ENCODE measurements at places on chromosomes 1 and 21. TPM values are rescaled to one million over a fixed set of nuclear protein-coding genes. Genes with fewer than 3 reads are reported as not detected.
A peak's percentile ranks its signal among the peaks of the same experiment; 100 is the strongest.

VWA5B1 gene
- total RNA-seq, result not detected

IVL gene
- total RNA-seq, result not detected

NES gene
- 359 TPM for total RNA-seq

SMIM11 gene
- 36.8 TPM for total RNA-seq

ATXN7L2 gene
- 7.0 TPM for total RNA-seq

KCNT2 gene
- 2.7 TPM for total RNA-seq

GUCA2A gene
- total RNA-seq, result not detected

FBLIM1 gene
- 9.0 TPM for total RNA-seq

IL12RB2 gene
- total RNA-seq, result not detected

ADAM30 gene
- total RNA-seq, result not detected

ASPM gene
- total RNA-seq, result 64.3 TPM

CD1B gene
- total RNA-seq, result 0.13 TPM

LCE1F gene
- total RNA-seq, result not detected

AGT gene
- total RNA-seq, result 1.6 TPM

SETD4 gene
- 15.9 TPM for total RNA-seq

ADORA3 gene
- total RNA-seq, result 0.10 TPM

PROX1 gene
- 18.4 TPM for total RNA-seq

DNA sequence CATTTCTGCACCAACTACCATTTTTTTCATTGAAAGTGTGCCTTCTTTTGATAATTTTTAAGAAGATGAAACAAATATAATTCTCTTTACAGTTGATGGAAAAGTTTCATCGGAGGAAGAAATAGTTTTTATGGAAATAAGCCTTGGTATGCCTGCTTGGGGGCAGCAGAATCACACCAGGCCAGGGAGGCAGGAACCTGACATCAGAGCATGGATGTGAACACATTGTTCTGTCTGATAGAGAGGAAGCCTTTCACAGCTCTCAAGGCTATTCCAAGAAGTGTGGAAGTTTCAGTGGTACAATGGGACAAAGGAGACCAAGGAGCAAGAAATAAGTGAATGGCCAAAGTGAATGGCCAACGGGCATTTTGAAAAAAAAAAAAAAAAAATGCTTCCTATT is 162.2 kb upstream of the KCNK2 start:
- DNase-seq, result no peak

GRCh38 chr1:18681423-18681835 is 50.8 kb downstream of the PAX7 start:
- DNase-seq, result peak; percentile 34

DNA sequence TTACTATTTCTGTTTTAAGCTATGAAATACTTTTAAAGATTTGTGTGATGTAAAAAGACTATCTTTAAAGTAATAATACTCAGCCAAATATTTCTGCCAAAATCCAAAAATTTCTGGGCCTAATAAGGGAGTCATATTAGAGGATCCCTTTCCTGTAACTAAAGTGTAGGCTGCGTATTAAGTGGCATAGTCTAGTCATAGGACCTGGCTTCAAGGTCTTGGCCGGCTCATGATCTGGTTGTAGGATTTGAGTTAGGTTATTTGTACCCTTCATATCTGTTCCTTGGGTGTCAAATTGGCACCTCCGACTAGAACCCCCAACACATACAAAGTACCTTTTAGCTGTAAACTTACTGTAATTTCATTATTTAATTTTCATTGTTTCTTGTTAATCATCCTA is 107.8 kb downstream of the DYRK1A start:
- no peak for DNase-seq

DNA sequence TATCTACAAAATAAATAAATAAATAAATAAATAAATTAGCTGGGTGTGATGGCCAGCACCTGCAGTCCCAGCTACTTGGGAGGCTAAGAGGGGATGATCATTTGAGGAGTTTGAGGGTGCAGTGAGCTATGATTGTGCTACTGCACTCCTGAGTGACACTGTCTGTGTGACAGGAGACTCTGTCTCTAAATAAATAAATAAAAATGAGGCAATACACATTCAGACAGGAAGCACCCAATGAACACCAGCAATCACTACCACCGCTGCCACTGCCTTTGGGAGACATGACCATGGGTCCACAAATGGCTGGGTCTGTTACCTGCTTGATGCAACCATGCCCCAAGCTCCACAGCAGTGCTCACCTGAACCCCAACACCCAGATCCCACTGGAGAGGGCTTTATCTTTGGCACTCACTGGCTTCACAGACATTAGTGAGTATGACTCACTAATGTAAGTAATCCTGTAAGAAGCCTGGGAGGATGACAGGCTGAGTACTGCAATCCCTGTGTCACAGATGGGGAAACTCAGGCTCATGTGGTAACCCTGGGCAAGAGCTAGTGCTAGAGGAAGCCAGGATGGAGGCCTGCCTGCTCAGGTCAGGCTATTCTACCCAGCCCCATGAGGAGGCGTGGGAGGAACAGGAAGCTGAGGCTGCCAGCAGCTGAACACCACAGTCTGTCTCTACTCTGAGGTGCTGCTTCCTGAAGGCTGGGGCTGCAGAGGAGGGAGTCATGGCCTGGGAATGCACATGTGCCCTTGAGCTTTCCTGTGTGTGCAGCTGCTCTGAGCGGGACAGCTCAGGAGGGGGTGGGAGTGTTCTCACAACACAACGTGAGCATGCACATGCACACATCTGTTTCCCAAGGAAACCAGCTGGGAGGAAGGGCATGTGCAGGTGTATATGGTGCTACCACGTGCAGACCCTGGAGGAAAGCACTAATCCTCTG is 43.0 kb downstream of the SLC9A1 start:
- peak; percentile 95 for DNase-seq

DNA sequence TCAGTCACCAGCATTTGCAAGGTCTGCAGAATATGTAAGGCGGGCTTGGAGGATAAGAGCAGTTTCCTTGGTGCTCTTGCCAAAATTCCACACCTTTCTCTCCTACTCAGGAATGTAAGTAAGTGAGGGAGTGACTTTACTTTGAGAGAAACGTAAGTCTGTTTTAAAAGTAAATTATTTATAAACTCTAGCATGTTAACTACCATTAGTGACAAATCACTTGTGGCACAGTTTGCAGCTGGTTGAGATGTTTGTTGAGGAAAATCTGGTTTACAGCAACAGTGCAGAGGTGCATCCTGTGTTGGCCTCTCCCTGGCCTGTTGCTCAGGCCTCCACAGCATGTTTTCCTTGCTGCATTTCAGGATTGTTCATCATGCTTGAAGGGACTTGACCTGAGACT is 8.5 kb downstream of the CGN start:
- no peak for DNase-seq

- DNase-seq, result no peak
These were observed 98.3 kb downstream of the GLIS1 start for GRCh38 chr1:53640701-53641075.

DNA sequence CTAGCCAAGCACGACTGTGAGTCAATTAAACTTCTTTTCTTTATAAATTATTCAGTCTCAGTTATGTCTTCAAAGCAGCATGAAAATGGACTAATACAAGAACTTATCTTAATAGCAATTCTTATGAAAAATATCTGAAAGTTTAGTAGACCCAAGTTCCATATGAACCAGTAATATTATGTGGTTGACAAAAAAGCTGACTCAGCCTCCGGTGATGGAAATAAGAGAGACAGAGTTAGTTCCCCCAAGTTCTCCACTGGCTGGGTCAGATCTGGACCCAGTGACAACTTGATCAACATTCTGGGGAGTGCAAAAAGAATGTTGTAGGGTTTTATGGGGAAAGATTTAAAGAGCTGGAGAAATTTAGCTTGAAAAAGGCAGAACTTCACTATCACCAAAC is 72.5 kb upstream of the DNAH14 start:
- DNase-seq, result no peak

GRCh38 chr1:217244971-217245370 is 385.9 kb downstream of the GPATCH2 start:
- no peak for DNase-seq

GRCh38 chr1:229079016-229079595 is 191.8 kb upstream of the RAB4A start:
- no peak for DNase-seq

GRCh38 chr21:8993284-8993942 is 1528.0 kb upstream of the TPTE start:
- no peak for DNase-seq

- DNase-seq, result no peak
These were observed 7.7 kb downstream of the VPS26C start for GRCh38 chr21:37259426-37259825.

DNA sequence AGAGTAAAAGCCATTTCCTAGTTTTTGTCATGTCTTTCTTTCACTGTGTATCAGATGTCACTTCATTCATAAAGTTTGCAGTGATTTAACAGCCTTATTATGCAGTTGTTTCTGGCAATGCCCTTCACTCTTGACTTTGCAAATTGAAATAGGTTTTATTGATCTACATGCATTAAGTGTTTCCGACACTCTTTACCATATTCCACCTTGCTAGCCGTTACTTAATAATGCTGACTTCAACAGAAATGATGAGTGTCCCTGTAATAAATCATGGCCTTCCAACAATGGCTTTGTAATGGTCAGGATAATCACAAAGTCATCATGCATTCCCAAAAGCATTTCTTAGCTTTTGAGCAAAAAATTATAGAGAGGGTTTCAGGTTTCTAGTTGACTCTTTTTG is 236.8 kb upstream of the FMN2 start:
- DNase-seq, result no peak

DNA sequence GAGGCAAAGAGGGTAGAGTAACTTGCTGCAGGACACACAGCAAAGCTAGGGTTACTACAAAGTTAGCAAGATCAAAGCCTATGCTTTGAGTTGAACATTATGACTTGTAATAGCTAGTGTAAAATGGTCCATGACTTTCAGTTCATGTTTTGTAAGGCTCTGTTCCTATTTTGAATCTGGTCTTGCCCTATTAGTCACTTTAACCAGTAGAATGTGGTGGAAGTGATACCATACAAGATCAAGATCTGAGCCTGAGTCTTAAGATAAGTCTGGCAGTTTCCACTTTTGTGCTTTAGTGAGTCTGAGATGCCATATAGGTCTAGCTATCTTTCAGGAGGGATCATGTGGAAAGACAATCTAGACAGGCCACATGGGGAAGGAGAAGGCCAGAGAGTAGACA is 282.1 kb upstream of the BRINP3 start:
- no peak for DNase-seq

DNA sequence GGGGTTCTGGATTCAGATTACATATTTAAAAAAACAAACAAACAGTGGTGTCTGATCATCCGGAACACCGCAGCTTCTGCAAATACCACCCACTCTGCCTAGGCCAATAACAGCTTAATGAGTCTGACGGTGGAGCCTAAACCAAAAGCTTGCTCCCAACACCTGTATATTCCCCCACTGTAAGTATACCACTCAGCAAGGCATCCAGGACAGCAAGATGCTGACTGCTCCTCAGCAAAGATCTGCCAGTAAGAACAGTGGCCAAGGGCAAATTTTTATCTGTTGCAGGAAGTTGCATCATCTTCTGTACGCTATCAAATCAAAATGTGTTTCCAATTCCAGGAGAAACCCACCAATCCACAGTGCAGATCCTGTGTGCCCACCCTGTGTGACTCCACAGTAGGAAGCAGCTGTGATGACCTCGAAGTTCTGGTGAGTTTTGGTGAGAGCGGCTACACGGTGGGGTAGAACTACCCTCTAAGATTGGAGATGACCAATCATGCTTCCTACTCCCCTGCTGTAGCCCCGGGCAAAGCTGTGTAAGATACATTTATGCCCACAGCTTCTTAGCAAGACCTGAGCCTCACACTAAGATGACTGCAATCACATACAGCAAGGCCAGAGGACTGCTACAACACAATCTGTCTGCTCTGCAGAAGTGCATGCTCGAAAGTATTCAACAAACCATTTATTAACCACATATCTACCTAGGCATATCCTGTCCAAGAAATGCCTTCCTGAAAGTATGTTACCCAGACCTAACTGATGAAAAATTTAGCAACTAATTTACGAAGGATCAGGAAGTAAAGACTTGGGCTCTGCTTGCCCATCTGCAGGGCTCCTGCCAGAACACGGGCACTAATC is 30.5 kb downstream of the SIPA1L2 start:
- DNase-seq, result peak; percentile 30

- peak; percentile 87 for DNase-seq
These were observed at the start of gene ADAMTS5 for GRCh38 chr21:26967062-26967913. ADAMTS5 (minus strand) TSS chr21:26967088; CDS start chr21:26966391, 697 bp downstream.

GRCh38 chr1:183191833-183192232 is 5.8 kb downstream of the LAMC2 start:
- peak; percentile 34 for DNase-seq

GRCh38 chr1:76227621-76228020 is 153.1 kb downstream of the ST6GALNAC3 start:
- DNase-seq, result no peak

- DNase-seq, result no peak
These were observed 121.6 kb downstream of the RGS7 start for GRCh38 chr1:241235256-241235897.

- no peak for DNase-seq
These were observed 28.7 kb downstream of the MARK1 start for GRCh38 chr1:220556641-220557040.

GRCh38 chr21:36806103-36806502 is 107.2 kb downstream of the SIM2 start:
- DNase-seq, result peak; percentile 29

- DNase-seq, result no peak
These were observed 9.6 kb downstream of the BTBD19 start for GRCh38 chr1:44817771-44818495.

- peak; percentile 41 for DNase-seq
These were observed 31.9 kb upstream of the ECE1 start for GRCh38 chr1:21321963-21322680.

DNA sequence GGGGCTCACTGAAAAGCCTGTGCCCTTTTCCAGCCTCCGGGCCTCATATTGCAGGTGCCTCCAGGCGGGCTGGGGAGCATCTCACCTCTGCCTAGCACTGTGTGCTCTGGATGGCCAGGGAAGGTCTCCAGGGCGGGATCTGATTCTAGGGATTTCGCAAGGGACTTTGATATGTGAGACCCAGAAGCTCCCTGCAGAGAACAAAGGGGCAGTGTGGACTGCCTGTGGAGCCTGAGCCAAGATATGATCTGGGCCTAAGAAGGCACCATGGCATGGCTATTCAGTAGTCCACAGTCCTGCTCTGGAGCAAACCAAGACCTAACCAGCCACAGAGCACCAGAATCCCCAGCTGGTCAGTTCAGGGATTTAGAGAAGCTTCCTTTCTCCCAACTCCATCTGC is 157.2 kb downstream of the ST6GALNAC5 start:
- DNase-seq, result peak; percentile 20

- no peak for DNase-seq
These were observed 262.5 kb downstream of the GRIK3 start for GRCh38 chr1:36771660-36772284.

- peak; percentile 47 for DNase-seq
These were observed 726 bp upstream of the CYB5R1 start for GRCh38 chr1:202967684-202968281.

- DNase-seq, result no peak
These were observed 105.4 kb downstream of the PSMG1 start for GRCh38 chr21:39077876-39078275.

DNA sequence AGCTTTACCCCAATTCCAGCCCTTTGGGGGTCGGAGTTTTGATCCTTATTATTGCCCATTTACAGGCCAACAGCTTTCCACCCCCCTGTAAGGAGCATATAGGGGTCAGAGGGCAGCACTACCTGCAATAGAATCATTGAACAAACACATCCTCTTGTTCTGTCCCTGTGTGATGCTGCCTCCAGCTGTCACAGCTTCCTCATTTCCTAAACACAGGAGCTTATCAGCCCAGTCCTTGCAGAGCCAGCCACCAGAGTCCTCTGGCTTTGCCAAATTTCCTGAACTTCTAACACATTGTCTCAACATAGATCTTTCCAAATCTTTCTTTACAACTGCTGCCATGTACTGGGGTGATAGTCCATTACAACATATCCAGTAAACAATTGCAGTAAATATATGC is 32.8 kb upstream of the PTBP2 start:
- no peak for DNase-seq

- DNase-seq, result no peak
These were observed 51.1 kb upstream of the LDLRAP1 start for GRCh38 chr1:25492323-25492722.
